ENCODE measurements at places on chromosomes 16 and 17. TPM values are rescaled to one million over a fixed set of nuclear protein-coding genes. Genes with fewer than 3 reads are reported as not detected.

- peak; percentile 95 for DNase-seq
These were observed at the start of gene DRG2 for GRCh38 chr17:18087610-18088491. Gene DRG2 (plus strand): TSS chr17:18087948. CDS start chr17:18088024, 76 bp downstream.

GRCh38 chr17:60351012-60351695, 40.8 kb downstream of the USP32 start:
- no peak for DNase-seq

DNA sequence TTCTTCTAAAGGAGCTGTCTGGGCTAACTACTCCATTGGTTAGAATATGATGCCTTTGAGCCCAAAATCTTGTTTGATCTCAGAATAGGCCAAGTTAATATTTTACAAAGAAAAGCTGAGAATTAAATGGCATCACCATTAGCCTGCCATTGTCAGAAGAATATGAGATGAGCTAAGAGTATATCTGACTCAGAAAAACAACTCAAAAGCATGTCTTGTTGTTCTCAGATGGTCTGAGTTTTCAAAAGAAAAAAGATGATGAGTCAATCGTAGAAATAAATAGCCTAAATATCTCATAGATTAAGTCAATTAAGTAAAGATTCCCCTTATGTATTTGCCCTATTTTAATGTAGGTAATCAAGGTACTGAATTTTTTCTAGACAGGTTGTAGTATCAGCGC, 197.1 kb upstream of the TBX2 start:
- no peak for DNase-seq

DNA sequence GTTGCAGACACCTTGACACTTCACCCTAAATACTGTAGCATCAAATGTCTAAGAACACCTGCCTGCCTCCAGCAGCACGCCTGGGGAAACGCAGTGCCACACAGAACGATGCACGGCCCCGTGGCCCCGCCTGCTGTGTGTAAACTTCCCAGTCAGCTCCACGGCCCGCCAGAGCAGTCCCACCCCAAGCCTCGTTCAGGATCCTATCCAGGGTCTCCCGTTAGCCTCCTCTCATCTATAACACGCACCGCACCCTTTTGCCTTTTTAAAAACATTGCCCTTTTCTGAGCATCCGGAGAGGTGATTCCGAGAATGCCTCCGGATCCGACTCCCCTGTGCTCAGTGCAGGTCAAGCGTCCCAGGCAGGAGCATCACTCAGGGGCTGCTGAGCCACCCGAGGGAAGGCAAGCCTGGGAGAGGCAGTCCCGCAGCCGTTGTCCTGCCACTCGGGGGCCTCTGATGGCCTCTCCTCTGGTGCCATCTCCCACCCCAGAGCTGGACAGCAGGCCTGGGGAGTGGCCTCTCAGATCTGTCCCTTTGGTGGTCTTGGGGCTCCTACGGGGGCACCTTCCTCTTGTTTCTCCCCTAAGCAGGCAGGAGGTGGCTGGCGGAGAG, 37.9 kb upstream of the SLC38A10 start:
- peak; percentile 25 for DNase-seq

- DNase-seq, result peak; percentile 52
These were observed 2.2 kb upstream of the NTN3 start for GRCh38 chr16:2468725-2469398.

Gene KRT27
- total RNA-seq, result not detected

DNA sequence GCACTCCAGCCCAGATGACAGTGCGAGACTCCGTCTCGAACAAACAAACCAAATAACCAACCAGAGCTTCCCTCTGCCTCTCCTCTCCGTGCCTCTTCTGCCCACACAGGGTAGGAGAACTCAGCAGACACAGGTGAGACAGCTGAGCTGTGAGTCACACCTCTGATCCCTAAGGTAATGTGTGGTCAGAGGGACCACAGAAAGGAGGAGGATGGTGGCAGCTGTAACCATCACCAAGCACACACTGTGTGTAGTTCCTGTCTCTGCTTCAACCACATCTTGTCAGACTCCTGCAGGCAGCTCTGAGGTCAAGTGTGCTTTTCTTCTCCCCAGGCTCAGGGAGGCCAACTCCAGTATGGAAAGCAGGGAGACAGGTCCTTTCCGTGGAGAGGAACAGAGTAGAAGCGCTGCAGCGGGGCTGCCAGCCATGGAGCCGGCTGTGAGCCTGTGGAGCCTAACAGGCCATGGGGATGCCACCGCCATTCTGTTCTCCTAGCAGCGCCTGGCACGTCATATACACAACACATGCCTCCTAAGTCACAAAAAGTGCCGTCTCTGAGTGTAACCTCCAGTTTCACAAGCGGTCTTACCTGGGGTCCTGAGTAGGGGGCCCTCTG, 7.1 kb downstream of the NUDT16L1 start:
- no peak for DNase-seq

- no peak for DNase-seq
These were observed 348.9 kb upstream of the ASIC2 start for GRCh38 chr17:33642002-33642401.

DNA sequence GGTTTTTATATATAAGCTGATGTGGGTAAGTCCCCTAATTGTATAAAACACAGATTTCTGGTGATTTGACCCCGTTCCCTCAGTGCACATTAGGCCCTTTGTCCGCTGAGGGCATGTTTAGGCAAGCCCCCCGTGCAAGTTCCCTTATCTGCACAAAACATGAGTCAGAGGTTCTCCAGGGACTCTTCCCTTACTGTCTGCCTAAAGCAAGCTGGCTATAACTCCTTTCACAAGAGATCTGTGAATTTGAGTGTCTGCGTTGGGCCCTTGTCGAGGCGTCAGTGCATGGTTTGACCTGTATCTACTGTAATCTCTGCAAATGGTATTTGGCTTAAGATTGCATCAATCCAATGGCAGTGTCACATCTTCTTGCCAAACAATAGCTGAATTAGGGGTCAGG, 712.8 kb downstream of the CDH8 start:
- no peak for DNase-seq

DNA sequence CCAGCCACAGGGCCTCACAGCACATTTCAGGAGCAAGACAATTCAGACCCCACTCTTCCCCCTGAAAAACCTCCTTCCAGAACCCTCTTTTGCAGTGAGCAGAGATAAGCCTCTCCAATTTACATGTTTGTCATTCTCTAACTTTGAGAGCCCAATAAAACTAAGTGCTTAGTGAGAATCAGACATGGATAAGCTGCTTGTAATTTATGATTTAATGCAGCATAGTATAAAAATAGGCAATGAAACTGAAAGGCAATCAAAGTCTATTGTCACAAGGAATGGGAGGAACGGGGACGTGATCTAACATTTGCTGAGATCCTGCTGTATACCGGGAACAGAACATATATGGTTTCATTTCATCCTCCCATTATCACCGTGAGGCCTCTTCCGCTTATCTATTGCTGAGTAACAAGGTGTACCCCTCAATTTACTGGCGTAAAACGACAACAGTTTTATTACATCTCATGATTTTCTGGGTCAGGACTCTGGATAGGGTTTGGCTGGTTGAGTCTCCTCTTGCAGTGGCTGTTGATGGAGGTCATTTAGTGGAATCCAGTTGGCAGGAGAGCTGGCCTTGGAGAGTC, 597.4 kb downstream of the MAF start:
- no peak for DNase-seq

DNA sequence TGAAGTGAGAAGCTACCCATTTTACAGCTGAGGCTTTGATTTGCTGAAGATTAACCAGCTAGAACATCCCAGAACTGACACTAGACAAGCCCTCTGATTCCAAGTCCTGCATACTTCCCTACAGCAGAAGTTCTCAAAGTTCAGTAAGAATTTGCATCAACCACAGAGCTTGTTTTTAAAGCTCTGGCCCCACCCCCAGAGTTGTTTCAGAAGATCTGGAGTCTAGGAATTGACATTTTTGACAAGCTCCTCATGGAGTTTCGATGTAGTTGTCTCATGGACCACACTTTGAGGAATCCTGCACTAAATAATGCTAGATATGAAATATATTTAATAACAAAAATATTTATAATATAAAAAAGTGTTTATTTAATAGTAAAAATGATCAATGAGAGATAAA, 120.3 kb upstream of the ADAMTS18 start:
- no peak for DNase-seq

- DNase-seq, result peak; percentile 58
These were observed 630 bp downstream of the GRB2 start for GRCh38 chr17:75404731-75405364.

Gene LPCAT2
- 8.3 TPM for total RNA-seq

GRCh38 chr17:39822051-39822451, 42.1 kb downstream of the IKZF3 start:
- no peak for DNase-seq

DNA sequence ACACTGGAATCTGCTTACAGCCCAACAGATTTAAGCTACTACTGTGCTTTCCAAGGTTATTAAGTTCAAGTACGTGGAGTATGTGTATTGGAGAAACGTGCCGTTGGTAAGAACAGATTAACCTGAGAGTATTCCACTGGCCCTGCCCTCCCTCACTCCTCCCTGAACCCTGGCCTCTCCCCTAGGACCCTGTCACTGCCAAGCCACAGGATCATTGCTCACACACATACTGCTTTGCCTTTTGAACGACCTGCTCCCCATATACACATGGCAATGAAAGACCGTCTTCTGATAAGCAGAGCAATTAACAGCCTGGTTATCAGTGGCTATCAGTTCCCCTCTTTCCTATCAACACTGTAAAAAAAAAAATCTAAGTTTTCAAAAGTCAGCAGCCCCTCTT, 458.9 kb upstream of the DYNLRB2 start:
- no peak for DNase-seq

GRCh38 chr16:11072420-11073153, 128.2 kb downstream of the CLEC16A start:
- no peak for DNase-seq

Gene DDX19B
- 16.6 TPM for total RNA-seq

DNA sequence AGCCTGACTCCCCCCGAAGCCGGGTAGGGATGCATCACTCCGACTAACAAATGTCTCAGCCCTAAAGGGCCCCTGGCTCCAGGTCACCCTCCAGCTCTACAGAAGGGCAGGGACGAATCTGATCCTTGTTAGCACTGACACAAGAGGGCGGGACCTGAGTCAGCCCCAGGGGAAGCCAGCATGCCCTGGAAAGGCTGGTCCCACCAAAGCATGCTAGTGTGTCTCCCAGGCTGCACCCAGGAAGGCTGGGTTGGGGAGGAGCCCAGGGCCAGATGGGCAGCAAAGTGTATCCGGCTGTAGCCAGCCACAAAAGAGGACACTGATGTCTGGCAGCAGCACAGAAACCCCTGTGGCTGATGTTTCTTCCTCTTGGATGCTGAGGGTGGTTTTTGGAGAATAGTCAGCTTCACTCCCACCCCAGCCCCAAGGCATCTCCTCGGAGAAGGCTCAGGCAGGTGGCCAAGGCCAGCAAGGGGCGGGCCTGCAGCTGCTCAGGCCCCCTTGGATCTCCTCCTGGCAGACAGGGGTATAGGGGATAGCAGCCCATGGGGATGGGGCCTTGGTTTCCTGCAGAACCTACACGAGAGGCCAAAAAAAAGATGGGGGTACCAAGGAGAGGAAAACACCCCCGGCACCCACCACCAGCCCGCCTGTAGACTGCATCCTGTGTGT, 11.0 kb downstream of the NATD1 start:
- no peak for DNase-seq

Gene ARHGDIA
- total RNA-seq, result 114 TPM

- no peak for DNase-seq
These were observed 16.7 kb upstream of the TANGO6 start for GRCh38 chr16:68826652-68827051.

- no peak for DNase-seq
These were observed 9.9 kb downstream of the TMIGD1 start for GRCh38 chr17:30323895-30324319.

Gene SDR42E2
- total RNA-seq, result not detected

DNA sequence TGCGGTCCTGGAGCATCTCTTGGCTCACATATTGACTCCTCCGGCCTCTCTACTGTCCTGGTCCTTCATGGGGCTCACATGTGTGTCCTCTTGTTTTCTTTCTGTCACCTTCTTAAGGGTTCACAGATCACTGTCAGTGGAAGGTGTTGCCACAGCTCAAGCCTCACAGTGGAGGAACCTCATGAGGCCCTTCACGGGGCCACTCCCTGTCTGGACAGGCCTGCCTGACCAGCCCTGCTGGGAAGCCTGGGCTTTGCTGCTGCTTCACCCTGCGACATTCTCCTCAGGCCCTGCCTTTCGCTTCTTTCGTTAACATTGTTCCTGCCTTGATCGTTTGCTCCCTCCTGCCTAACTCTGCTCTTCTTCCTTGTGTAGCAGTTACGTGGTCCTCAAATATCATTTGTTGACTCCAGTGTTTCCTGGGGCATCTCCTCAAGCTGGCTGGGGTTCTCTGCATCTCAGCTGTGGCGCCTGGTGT, 55.9 kb downstream of the WDR45B start:
- DNase-seq, result no peak

DNA sequence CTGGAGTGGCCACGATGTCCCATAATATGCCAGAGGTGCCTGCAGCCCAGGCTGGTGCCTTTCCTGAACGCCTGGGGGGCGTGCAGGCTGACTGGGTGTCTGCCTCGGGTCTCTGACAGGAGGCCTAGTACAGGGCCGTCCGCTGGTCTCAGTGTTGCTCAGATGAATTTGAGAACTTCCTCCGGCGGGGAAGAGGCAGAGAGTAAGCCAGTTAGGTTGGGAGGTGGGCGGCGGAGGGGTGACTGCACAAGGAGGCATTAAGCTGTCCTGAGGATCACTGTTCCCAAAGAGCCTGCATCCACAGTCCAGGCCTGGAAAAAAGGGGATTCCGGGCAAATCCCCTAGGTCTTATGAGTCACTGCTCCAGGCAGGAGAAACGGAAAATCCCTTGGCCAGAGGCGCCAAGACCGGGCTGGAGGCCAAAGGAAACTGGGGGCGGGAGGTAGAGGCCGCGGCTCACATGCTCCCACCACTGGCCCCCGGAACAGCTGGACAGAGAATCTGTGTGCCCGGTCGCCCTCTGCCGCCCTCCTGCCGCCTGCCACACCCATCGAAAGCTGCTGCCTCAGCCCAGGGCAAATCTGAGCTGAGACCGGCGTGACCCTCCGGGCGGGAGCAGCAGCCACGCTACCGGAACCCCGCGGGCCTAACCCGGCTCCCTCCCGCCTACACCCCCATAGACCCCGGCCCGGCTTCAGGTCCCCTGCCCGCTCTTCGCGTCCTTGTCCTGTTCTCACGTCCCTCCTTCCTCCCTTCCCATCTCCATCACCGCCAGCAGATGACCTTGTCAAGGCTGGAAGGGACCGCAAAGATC, 1.2 kb downstream of the TRIM47 start:
- peak; percentile 94 for DNase-seq

Gene MYH2
- total RNA-seq, result 0.10 TPM

Measured in left ventricle myocardium superior (tissue), 1 donor.